ENCODE measurements at places on chromosomes 16 and 17.

- DNase-seq, result no peak
Measured at GRCh38 chr16:65309354-65309753, 187.5 kb upstream of the CDH11 start.

DNA sequence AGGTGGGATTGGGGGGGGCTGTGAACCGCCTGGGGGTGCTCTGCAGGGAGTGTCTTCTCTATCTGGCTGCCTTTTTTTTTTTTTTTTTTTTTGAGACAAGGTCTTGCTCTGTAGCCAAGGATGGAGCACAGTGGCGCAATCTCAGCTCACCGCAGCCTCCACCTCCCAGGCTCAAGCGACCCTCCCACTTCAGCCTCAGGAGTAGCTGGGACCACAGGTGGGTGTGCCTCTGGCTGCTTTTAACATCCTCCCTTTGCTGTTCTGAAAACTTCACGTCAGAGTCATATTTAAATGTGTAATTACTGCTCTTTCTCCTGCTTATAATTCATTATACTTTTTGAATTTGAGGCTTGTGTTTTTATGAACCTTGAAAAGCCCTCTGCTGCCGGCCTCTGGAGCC lies 78.4 kb downstream of the ZNF778 start:
- no peak for DNase-seq

DNA sequence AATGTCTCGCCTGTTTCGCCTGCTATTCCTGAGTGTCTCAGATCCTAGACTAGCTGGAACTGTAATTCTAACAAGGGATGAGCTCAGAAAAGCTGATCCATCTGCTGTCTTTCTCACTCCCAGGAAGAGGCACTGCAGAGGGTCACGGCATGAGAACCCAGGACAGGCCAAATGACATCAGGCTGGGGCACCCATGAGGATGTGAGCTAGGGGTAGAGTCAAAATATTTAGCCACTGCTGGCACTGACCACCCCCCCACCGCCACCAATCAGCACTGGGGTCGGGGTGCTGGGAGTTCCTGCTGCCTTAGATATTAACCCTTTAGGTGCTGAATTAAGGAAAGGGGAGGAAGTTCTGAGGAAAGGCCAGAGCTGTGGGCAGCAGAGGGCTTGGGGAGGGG lies 112.4 kb downstream of the IRX3 start:
- no peak for DNase-seq

GRCh38 chr17:76702941-76703637 lies 7.7 kb downstream of the MXRA7 start:
- no peak for DNase-seq

GRCh38 chr17:10698096-10698818 lies 863 bp downstream of the ADPRM start:
- no peak for DNase-seq
